ENCODE measurements at places on chromosomes 3 and 15.

DNA sequence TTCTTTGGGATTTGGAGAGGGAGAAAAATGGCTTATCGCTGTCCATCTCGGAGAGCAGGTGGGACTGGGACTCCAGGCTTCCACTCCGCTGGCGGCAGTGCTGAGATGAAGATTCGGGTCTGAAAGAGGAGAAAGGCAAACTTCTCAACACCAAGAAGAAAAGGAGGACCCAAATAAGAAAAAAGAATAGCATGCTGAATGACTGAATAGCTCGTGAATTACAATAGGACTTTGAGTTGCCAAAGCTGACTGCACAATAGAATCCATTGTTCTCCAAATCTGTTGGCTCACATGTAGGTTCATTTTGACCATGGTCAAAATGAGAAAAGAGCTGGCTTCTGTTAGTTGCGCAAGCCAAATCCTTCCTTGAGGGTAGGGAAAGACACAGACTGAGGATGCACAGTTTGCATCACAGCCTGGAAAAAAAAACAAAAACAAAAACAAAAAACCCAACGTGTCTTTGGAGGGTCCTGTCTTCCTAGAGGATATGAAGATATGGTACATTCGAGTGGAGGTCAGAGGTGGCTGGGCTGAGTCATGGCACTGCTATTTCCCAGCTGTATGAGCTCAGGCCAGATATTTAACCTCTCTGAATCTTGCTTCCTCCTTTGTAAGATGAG, 59.3 kb upstream of the LMOD3 start:
- no peak for DNase-seq

DNA sequence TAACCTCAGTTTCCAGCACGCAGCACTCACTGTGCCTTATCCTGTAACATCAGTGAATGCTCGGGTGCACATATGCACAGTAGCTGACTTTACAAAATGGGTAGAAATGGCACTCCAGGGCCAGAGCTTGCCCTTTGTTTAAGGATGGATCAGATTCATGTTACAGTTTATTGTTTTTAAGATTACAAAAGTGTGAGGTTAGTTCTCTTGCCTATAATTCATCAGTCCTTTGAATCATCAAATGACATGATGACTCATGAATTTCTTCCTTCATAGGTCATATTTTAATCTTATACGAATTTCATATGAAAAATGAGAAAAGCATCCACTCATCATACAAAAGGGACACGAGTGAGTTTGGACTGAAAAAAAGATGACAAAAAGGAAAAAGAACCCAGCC, 545.3 kb downstream of the GBE1 start:
- DNase-seq: peak; percentile 40

GRCh38 chr15:95296643-95297042, 1033.9 kb upstream of the NR2F2 start:
- DNase-seq: no peak

GRCh38 chr15:61327019-61327631, 98.0 kb upstream of the RORA start:
- no peak for DNase-seq

DNA sequence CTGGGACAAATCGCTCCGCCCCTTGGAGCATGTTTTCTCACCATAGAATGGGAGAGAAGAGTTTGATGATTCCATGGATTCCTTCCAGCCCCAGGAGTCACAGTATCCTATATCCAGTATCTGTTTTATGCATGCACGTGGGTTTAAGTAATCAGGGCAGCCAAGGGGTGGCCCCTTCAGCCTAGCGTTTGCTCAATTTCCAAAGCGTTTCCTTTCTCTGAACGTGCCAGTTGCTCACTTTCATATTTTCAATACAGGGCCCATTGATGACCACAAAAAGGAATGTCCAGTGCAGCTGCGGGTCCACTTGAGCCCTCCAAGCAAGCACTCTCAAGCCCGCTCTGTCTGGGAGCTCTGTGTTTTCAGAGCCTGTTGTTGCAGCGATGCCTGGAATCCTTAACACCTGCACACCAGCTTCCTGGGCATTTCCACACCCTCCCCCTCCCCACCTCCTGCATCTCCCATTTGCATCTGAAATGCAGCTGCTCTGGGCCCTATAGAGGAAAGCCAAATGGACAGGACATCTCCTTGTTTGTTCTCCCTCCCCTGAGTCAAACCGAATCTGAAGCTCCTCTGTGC, 164.3 kb upstream of the LPP start:
- no peak for DNase-seq

DNA sequence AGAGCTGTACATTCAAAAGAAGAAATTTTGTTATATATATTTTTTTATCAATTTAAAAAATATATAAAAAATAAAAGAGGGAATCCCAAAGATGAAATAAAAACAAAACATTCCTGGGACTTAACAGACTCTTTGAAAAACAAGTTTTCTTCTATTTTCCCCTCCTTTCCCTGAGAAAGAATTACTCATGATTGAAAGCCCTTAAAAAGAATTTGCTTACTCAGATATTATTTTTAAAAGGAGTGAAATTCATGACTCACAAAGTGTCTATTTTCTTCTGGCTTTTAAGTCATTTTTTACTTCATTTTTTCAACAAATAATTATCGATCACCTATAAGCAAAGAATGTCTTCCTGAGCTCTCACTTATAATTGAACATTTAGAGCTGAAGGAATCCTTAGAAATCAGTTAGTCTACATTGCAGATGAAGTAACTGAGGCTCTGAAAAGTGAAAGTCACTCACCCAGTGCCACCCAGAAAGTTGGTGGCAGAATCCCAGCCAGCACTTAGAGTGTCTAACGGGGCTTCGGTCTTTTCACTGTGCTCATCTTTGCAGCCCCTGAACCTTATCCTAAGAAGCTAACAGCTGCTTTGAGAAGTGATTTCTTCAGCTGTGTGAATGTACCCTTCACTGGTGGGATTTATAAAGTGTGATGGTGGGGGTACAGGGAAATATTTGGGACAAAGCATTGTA, 42.5 kb upstream of the NUDT16 start:
- DNase-seq: no peak

DNA sequence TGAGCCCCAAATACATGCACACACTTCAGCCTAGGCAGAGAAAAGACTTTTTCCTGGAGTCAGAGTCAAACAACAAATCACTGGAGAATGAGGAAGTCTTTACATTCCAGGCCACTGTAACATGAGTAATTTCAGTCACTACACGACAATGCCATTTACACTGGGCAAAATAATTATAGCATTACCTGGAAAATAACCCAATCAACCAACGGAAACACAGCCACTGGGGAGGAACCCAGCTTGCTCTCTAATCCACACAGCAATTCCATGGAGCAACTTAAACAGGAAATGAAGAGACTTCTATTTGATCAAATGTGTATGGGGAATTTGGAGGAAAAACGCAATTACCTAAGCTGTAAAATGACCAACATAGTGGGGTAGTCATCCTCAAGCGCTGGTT, 15.2 kb downstream of the FSTL1 start:
- DNase-seq: no peak

- DNase-seq: no peak
These were observed 65.3 kb upstream of the ZNF280D start for GRCh38 chr15:56798639-56799038.

GRCh38 chr3:114879059-114880031, 267.7 kb downstream of the ZBTB20 start:
- DNase-seq: peak; percentile 4

GRCh38 chr3:103173940-103174339, 739.1 kb downstream of the ZPLD1 start:
- no peak for DNase-seq

DNA sequence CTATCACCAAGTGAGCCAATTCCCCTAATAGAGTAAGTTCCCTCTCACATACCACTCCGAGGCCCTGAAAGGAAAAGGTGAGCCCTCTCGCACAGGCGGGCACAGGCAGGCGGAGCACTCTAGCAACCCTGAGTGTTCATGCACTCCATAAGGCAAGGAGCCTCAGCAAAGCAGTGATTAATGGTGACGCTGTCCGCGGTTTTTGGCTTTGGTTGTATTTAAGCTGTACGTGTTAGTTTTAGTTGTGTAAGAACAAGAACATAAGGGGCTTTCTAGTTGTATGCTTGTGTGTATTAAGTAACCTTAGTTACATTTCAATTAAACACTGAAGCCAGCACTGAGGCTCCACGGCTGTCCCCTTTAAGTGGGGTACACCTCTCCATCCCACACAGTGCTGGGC, 33.1 kb downstream of the KLHL25 start:
- DNase-seq: no peak

GRCh38 chr15:43082509-43082908, 23.3 kb downstream of the UBR1 start:
- DNase-seq: no peak

GRCh38 chr15:95742836-95743235, 587.7 kb upstream of the NR2F2 start:
- no peak for DNase-seq

- no peak for DNase-seq
These were observed 223.3 kb upstream of the ARHGEF26 start for GRCh38 chr3:153897842-153898241.

- DNase-seq: no peak
These were observed 51.3 kb downstream of the TIPARP start for GRCh38 chr3:156725682-156726081.

DNA sequence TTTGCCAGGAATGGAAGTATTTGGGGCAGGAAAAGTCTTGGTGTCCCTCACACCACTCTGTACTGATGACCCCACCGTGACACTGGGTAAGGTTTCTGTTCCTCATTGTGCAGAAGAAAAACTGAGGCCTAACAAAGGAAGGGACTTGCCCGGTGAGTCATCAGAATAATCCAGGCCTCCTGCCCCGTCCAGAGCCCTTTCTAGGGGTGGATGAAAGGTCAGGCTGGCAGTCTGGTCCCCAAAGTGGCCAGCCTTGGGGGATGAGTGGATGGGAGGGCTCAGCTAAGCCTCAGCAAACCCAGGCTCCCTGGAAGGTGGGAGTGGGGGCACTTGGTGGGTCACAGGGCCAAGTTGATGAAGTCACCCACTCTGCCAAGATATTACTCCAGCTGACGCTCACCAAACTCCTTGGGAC, 2.3 kb upstream of the DNAH1 start:
- no peak for DNase-seq

DNA sequence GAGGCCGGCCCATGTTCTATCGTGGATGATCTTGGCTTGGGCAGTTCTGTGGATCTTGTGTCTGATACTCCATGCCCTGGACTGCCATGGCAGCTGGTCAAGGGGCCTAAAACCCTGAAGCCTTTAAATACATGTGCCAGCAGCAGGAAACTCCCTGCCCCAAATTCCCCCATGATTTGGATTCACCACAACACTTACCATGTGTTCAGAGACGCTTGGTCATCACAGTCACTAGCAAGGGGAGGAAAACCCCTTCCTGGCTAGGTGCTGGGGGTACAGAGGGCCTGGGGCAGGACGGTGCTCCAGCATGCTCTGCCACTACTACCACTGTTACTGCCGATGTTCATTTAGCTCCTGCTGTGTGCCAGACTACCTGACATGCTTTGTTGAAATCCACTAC, 94.4 kb downstream of the DNAJB8 start:
- no peak for DNase-seq

GRCh38 chr3:109784852-109785631, 447.7 kb upstream of the DPPA4 start:
- no peak for DNase-seq

- DNase-seq: no peak
These were observed 24.4 kb upstream of the FRMD4B start for GRCh38 chr3:69410301-69410700.

- no peak for DNase-seq
These were observed 44.0 kb downstream of the BFSP2 start for GRCh38 chr3:133443649-133444422.

GRCh38 chr15:96535148-96535547, 204.6 kb downstream of the NR2F2 start:
- DNase-seq: no peak

GRCh38 chr3:106190296-106190695, 321.5 kb upstream of the CBLB start:
- DNase-seq: no peak

DNA sequence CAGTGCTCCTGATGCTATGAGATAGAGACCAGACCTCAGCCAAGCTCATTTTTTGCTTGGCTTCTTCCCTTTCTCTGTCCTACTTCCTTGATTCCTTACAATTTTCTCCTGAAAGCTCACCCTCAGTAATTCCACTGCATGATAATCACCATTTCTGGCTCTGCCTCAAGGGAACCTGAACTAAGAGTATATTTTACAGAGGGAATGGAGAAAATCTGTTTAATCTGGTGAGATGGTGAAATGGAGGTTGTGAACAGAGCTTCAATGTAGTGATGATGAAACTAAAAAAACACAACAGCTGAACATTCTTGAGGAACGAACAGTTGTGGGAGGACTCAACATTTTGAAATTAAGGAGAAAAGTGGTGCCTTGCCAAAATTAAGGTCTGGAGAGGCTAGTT, 16.3 kb downstream of the HHLA2 start:
- peak; percentile 24 for DNase-seq

DNA sequence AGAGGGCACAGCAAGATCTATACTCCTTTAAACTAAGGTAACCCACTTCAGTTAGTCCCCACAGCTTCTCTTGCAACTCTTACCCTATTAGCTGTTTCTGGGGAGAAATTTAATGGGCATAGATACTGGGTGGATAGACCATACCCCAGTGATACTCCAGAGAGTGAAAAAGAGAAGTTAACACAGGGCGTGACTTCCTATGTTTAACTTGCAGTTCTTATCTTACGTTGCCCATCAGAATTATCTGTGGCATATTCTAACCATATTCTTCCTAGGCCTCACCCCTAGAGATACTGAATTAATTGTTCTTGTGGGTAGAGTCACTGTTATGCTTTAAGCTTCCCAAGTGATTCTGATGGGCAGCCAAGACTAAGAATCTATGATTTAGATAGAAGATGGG, 485.4 kb upstream of the TPRG1 start:
- no peak for DNase-seq

- no peak for DNase-seq
These were observed 25.7 kb downstream of the RPLP1 start for GRCh38 chr15:69478259-69478781.

DNA sequence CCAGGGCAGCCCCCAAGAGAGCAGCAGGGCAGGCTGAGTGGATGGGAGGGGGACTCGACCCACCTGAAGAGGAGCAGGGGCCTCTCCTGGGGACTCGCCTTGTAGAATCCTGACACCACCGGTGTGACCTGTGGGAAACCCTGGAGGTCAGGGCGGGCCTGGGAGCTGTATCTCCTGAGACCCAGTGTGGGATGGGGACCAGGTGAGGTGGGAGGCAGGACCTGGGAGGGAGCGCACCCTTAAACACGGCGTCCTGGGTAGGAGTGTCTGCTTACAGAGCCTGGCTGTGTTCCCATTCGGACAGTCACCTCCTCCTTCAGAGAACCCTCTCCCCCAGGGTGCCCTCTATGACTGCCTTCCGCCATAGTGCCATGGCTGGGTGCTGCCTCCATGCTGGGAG, 27.1 kb downstream of the C15orf39 start:
- DNase-seq: no peak

- DNase-seq: no peak
These were observed 8.9 kb downstream of the RFX7 start for GRCh38 chr15:56234804-56235203.

- DNase-seq: no peak
These were observed 386.3 kb downstream of the EPHB1 start for GRCh38 chr3:135181408-135181807.

DNA sequence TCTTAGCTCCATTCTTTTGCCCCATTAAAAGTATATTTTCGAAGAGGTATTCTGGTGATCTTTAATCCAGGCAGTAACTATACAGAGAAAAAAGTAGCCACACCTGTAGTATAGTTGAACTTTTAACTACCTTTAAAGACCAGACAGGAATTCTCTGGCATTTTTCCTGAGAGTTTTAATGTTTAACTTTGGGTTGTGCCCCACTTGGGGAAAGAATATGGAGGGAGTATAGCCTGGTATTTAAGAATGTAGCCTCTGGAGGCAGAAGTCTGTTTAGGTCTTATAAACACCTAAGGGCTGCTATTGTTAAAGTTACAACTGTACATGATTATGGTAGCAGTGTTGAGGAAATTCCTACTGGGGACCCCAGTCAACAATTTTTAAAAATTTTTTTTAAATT, 19.3 kb downstream of the C3orf85 start:
- DNase-seq: no peak
